ENCODE measurements at places on chromosomes 1 and 21. TPM values are rescaled to one million over a fixed set of nuclear protein-coding genes. Genes with fewer than 3 reads are reported as not detected.

DNA sequence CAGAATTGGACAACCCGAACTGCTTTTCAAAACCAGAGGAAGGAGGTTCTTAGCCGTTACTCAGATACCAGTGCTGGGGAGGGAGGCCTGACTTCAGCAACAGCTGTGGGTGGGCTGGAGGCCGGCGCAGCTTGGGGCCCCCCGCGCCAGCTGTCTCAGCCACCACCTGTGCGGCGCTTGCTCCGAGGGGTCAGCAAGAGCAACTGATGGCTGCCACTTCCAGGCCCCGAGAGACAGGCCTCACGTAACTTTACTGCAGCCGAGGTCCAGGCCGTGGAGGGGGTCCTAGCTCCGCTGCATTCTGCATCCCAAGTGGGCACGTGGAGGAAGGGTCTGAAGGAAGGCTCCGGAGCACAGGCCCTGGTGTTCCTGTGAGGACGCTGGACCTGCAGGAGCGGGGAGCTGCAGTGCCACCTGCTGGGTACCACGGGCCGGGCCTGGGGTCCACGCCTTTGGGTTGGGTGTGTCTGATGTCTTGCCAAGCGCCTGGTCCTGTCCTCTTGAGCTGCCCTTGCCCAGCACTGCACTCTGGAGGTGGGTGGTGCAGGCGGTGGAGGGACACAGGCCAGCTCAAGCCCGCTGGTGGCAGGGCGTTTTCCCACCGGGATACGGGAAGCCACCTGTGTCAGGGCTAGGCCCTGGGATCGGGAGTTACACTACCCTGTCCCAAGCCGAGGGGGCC, 9.8 kb downstream of the THAP3 start:
- ATAC-seq: peak; percentile 70

- ATAC-seq: peak; percentile 78
These were observed 27.0 kb upstream of the PRSS38 start for GRCh38 chr1:227788271-227789083.

- ATAC-seq: peak; percentile 17
These were observed 257.0 kb downstream of the SIPA1L2 start for GRCh38 chr1:232372841-232373440.

DNA sequence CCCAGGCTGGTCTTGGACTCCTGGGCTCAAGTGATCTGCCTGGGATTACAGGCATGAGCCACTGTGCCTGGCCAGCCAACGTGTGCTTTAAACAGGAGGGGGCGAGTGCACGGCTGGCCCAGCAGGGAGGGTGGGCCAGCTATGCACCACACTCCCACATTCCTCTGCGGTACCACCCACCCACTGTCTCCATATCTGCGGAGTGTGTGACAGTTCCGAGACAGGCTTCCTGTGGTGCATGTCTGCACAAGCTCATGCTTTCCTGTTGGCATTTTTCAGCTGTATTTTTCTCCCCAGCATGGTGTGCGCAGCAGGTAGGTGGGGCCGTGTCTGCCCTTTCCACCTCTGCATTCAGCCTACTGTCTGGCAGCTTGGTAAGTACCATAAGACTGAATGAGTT, 183.3 kb downstream of the AJAP1 start:
- ATAC-seq: no peak

DNA sequence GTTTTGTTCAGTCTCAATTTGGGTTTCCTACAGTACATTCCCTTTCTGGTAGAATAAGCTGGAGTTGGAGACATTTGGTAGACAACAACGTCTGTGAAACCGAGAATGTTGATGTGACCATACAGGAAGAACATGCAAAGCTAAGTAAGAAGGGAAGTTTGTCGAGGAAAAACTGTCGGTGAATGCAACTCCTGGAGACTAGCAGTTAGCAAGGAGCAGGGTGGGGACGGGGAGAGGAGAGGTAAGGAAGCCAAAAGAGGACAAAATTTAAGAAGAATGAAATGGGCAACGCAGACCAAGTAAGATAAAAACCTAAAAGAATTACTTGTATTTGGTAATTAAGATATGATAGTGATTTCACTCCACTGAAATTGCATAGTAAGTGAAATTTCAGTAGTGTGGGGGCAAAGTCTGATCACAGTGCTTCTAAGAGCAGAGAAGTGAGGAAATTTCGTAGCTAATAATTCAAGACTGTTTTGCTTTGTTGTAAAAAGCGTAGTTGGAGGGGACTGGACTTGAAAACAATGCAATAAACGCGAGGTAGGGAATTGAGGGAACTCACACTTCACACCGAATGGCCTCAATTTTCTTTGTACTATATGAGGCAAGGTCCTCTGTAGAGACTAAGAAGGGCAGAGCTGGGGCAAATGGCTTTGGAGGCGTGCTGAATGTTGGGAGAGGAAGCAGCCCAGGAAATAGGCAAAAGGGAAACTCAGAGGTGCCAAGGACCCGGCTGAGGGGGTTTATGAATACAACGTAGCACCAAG, 787 bp upstream of the GIPC2 start:
- no peak for ATAC-seq

The WNT3A gene
- total RNA-seq: not detected

GRCh38 chr1:23806280-23806679, 5.7 kb upstream of the GALE start:
- ATAC-seq: no peak

- no peak for ATAC-seq
These were observed 95.0 kb downstream of the SGIP1 start for GRCh38 chr1:66628926-66629325.

DNA sequence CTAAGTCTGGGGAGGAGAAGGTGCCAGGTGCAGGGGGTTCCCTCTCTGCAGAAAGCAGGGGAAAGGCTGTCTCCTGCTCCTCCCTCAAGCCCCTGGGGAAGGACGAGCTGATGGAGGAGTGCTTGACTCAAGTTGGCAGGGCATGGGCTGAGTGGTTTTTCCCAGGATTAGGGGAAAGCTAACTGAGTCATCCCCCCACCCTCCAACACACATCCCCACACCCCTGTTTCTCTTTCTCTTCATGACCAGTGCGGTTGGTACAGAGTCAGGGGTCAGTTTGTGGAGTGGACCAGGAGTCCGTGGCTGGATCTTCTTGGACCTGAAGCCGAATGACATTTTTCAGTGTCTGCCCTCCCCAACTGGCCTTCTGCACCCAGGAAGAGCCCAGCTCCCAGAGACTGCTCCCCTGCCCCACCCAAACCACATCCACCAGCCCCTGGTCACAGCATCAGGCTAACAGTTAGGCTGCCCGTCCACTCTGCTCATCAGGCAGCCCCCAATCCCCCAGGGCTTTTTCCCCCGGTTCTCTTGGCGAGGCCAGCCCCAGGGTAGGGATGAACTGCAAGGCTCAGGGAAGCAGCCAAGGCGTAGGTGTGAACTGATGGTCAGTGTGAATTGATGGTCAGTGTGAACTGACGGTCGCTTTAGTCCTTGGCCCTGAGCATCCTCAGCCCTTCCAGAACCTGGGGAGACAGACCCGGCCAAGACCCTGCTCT, 81.0 kb downstream of the PAX7 start:
- ATAC-seq: no peak

DNA sequence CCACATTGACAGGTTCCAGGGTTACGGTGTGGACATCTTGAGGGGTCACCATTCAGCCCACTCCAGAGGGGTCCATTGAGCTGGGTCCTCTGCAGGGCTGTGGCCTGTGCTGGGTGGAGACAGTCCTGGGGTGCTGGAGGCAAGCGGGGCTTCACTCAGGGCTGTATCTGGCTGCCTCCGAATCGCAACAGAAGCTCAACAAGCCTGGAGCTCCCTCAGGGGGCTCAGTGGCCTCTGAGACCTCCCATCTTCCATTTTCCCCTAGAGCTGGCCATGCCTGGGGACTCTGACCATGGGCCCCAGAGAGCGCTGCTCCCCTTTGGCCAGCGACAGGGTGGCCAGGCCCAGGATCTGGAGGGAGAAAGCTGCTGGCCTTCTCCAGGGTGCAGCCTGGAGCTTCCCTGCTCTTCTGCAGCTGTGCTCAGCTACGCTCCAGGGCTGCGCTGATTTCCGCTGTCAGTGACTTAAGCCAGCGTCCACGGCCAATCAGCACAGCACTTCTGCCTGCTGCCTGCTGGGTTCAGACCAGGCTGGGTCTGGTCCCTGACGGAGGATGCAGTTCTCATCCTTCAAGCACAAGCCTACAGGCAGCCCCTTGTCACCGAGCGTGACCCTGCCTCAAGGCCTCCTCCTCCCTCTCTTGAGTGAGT, 45.0 kb upstream of the ADARB1 start:
- ATAC-seq: peak; percentile 54

GRCh38 chr1:171911506-171911905, 70.2 kb downstream of the DNM3 start:
- no peak for ATAC-seq

GRCh38 chr1:188937965-188938551, 1539.6 kb downstream of the BRINP3 start:
- ATAC-seq: no peak

GRCh38 chr1:22702296-22703085, 8.1 kb upstream of the EPHB2 start:
- no peak for ATAC-seq

GRCh38 chr1:76463278-76463677, 388.7 kb downstream of the ST6GALNAC3 start:
- ATAC-seq: no peak

The PCP4 gene
- total RNA-seq: 30.8 TPM

The TEX38 gene
- total RNA-seq: 1.7 TPM

The FCER1A gene
- 1.2 TPM for total RNA-seq

DNA sequence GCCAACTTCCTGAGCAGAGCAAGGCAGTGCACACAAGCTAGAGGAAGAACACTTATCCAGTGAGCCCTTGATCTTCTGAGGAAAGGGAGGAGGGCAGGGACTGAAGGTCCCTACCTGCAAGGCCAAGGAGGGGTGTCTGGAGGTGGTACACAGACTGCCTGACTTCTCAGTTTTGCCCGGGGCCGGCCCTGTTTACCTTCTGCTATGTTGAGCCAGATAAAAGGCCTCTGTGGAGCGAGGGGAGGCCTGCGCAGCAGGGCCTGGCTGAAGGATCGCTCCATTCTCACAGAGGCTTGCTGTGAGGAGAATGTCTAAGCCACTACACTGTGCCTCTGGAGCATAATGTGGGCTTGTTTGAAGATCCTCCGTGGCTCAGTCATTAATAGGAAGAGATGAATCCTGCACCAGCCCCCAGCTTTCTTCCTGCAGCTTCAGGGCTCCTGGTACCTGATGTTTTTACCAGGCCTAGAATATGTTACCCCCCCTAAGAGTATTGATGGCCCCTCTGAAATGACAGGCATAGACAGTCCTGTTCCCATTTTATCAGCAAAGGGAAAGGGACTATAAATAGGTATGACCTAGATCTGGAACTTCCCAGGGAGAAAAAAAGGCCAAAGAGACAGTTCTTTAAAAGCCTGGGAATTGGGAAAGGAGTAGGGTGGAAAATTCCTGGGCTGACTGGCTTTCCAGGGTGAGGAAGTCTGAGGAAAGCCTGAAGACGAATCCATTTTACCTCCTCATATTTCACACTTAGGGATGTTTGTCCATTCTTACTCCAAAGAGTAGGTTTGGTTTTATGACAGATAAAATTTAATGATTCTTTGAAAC, 4.7 kb downstream of the POGK start:
- ATAC-seq: no peak

The BARHL2 gene
- not detected for total RNA-seq

DNA sequence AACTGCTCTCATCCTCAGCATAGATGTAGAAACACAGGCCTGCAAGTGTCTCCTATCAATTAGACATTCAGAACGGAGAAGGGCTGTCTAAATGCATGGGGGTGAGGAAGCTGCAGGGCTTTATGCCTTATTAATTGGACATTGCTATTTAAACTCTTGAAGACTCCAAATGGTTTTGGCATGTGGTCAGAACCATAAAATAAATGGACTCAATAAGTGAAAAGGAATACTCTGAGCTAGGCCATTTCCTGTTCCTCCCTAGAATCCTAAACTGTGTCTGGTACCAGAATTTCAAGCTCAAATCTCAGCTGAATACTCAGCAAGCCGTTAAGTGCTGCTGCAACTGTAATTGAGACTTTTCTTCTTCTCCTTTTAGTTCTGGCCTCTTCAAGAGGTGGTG, 80.4 kb upstream of the C1orf87 start:
- ATAC-seq: no peak

DNA sequence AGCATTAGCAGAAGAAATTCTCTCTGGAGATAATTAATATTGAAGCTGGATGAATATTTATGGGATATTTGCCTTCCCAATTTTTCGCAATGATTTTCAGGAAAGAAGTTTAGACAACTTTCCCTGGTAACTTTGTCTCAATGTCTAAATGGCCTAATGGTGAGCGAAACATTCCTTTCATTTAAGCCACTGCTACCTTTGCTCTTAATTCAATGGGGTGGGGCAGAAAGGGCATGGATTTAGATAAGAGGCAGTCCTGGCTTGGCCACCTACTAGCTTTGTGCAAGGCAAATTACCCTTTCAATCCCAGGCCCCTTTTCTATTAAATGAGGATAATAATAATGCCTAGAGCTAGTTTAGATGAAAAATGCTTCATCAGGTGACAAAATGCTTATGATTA, 27.1 kb upstream of the LYST start:
- no peak for ATAC-seq

- ATAC-seq: no peak
These were observed 1041.3 kb upstream of the ADGRL4 start for GRCh38 chr1:80047791-80048190.

DNA sequence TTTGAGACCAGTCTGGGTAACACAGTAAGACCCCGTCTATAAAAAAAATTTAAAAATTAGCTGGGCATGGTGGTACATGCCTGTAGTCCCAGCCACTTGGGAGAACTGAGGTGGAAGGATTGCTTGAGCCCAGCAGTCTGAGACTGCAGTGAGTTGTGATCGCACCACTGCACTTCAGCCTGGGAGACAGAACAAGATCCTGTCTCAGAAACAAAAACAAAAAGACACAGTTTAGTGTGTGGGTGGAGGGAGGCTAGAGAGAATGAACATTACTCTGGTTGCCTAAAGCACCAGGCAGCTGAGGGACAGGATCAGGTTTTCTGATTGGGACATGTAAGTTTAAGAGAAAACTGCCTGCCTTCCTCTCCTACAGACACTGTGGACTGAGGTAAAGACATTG, 42.3 kb downstream of the VAMP4 start:
- no peak for ATAC-seq

The TCEA3 gene
- 27.5 TPM for total RNA-seq

GRCh38 chr1:214637722-214638458, 34.9 kb downstream of the CENPF start:
- ATAC-seq: no peak

The KCNJ15 gene
- total RNA-seq: 1.1 TPM

The NBPF4 gene
- total RNA-seq: not detected

- no peak for ATAC-seq
These were observed 58.2 kb downstream of the CD34 start for GRCh38 chr1:207852576-207853371.

The GCSAML gene
- 4.1 TPM for total RNA-seq

DNA sequence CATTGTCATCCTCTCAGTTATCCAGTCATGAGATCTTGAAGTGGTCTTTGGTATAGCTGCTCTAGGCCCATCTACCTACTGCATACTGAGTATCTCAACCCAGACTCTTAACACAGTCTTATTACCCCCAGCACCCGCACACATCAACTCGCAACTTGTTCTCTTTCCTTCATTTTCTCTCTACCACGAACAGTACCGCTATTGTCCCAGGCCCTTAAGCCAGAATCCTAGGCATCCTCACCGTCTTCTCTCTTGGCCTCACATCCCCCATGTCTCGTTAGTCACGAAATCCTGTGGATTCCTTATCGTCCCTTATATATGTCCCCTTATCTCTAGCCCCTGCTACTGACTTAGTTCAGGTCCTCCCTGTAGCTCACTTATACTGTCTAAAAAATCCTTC, 126.4 kb downstream of the TMEM53 start:
- ATAC-seq: no peak

Data from gastroesophageal sphincter (tissue), 4 donors.